ENCODE measurements at places on chromosomes 4 and X. TPM values are rescaled to one million over a fixed set of nuclear protein-coding genes. Genes with fewer than 3 reads are reported as not detected.

- no peak for DNase-seq
These were observed 240.1 kb upstream of the CTSO start for GRCh38 chr4:156193800-156194199.

GRCh38 chr4:1531683-1532548 is 125.7 kb upstream of the NKX1-1 start:
- no peak for DNase-seq

DNA sequence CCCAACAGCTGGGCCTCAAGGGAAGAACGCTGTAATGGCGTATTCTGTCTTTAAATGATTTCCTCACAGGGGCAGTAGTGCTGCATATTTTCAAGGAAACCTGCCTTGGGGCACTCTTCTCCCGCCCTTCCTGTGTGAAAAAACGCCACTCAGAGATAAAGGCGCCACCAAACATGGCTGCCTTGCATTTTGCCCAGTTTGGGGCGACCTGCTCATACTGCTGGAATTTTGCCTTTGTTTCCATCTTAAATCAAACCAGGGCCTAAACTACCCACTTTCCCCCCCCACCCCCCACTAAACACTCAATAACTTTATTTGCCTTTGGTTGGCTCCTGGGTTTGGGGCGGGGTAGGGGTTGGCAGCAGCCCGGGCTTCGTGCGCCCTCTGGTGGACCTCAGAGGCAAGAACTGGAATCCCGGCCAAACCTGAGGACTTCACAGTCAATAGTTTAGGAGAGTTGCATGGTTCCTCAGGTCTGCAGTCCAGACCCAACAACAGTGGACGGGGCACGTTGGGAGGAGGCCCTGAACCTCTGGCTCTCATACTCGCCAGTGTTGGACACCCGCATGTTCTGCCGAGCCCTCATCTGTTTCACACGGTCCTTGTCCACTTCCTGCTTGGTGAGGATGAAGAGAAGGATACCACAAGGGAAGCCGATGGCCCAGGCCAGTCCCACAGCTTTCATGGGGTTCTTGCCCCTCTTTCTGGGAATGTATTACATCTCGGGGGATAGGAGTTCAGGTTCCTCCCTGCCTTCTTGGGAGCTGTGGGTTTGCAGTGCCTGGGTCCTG is 220.1 kb upstream of the STK26 start:
- DNase-seq = no peak

- no peak for DNase-seq
These were observed 72.8 kb upstream of the MAPK10 start for GRCh38 chr4:86432559-86433134.

DNA sequence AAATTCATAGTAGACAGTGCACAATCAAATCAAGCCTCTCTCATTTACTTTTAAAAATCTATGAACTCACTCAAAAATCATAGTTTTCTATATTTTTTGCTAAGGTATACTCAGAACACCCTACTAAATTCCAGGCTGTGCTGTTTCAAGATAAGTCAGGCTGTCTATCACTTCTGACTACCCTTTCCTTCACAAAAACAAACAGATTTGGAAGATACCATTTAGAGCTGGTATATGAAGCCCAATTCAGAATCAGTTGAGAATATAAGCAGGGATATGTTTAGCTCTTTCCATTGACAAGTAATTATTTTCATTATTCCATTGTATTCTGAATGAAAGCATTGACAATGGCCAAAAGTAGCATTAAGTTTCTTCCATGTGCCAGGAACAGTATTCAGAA is 53.1 kb downstream of the CXCL1 start:
- DNase-seq = no peak

DNA sequence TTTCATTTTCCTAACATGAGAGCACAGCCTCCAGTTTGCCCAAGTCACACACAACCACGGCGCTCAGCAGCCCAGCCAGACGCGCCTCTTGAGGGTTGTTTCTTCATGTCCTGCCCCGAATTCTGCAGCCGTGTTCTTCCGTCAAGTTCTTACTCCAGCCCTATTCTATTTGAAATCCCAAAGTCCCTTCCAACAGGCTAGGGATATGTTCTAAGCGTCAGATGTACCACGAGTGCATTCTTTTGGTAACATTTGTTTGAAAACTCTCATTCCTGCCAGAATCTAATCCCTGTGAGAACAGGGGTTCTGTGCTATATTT is 23.1 kb downstream of the ACSL1 start:
- no peak for DNase-seq

DNA sequence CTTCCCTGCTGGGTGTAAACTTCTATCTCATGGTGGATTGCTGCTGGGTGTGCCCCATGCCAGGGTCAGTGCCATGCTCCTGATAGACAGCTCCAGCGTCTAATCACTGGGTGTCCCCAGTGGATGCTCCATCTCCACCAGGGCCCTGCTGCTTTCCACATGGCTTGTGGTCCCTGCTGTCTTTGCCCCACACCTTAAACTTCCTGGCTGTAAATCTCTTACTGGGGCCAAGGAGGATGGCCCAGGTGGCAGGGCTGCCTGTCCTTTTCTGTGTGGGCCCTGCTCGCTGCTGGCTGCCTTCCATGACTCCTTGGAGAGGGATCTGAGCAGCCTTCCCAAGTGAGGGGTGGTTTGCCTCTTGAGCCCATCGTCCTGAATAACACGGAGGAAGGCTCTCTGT is 51.8 kb downstream of the RGS12 start:
- no peak for DNase-seq

GRCh38 chr4:128579154-128579853 is 230.2 kb upstream of the JADE1 start:
- DNase-seq = no peak

The SCRG1 gene
- polyA plus RNA-seq = 0.39 TPM

The MAP3K15 gene
- 0.52 TPM for polyA plus RNA-seq

GRCh38 chr4:56156141-56156540 is 207.4 kb downstream of the CEP135 start:
- no peak for DNase-seq

- DNase-seq = no peak
These were observed 116.3 kb downstream of the HS3ST1 start for GRCh38 chr4:11312389-11312788.

DNA sequence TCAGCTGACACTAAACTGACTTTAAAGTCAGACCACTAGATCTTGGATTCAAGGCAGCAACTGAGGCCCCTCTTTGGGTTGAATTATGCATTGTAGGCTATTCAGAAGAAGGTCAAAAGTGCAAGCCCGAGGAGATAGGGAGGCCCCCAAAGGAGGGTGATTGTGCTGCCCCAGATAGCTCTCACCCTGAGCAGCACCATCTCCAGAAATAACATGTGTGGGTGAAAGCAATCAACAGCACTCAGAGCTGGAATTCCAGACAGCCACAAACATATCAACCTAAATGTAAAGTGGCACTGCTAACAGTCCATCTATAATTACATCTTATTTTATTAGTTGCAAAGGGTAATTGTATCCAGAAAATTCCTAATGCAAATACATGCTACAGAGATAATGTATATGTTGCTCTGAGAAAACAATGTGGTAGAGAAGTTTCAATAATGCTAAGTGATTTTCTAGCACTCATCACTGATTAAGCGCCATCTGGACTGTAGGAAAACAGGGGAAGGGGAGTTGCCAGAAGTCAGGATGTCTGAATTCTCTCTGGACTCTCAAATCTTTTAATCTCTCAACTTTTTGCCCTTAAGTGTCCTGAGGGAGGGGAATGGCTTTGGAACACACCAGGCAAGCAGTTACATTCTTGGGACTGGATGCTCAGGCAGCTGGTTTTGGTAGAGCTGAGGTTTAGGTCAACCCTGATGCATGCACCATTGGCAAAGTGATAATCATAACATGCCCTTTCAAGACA is 61.8 kb upstream of the SFRP2 start:
- no peak for DNase-seq
